ENCODE measurements at places on chromosomes 7 and 10. TPM values are rescaled to one million over a fixed set of nuclear protein-coding genes. Genes with fewer than 3 reads are reported as not detected.

- DNase-seq = no peak
These were observed 67.3 kb downstream of the AFAP1L2 start for GRCh38 chr10:114336823-114337509.

GRCh38 chr7:26054386-26054785 is 97.6 kb upstream of the NFE2L3 start:
- no peak for DNase-seq

DNA sequence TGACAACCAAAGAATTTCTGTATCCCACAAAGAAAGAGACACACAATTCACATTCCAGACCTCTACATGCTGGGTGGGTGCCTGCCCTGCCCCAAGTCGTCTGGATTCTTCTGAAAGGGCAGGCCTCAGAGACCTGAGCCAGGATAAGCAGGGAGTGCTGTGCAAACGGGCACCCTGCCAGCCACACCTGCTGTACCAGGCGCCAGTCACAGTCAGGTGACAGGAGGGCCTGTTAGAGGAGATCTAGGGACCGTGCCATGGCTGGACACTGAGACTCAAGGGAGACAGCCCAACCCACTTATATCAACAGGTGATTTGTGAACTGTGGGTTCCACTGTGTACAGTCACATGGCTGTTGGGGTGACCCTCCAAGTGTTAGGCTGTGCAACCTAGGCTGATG is 103.1 kb upstream of the AFAP1L2 start:
- no peak for DNase-seq

GRCh38 chr10:60410970-60411369 is 21.3 kb upstream of the ANK3 start:
- DNase-seq = no peak

DNA sequence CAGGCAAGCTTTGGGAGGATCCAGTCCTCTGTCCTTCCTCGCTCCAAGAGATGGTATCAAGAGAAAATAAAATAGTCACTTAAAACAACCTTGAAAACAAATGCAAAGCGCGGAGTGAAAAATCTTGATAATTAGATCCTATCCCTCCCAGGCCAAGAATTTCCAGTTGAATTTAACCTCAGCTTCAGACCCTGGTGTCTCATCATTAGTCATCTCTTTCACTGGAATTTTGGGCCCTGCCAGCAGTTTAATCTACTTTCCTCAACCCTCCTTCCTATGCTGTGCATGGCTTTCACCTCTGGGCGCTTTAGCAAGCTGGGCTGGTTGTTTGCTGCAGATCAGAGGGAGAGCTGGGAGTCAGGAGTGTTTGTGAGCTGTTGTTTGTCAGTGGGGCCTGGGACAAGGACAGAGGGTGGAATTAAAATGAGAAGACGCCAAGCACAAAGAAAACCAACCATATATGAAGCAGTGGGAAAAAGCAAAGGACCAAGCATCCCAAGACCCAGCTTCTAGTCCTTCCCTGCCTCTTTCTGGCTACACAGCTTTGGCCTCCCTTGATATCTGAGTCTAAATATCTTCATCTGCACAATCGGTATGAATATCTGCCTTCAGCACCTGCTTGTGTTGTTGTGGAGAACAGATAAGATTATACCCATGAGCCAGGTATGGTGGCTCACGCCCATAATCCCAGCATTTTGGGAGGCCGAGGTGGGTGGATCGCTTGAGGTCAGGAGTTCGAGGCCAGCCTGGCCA is 13.5 kb downstream of the MYOF start:
- no peak for DNase-seq

DNA sequence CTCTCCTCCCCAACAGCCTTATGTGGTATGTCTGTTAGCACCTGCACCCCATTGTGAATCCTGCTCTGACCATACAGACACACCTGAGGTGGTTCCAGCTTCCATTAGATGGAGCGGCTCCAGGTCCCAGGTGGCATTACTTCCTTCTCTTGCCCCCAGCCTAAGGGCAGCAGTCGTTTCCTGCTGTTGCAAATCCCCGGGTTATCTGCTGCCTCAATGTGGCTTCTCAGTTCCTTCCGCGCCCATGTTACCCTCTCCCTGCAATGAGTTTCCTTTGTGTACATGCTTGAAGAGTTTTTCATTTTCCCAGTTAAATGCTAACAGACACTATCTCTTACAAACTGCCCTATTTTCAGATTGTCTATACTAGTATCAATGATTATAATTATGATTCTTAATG is 62.8 kb upstream of the PRKCQ start:
- no peak for DNase-seq

DNA sequence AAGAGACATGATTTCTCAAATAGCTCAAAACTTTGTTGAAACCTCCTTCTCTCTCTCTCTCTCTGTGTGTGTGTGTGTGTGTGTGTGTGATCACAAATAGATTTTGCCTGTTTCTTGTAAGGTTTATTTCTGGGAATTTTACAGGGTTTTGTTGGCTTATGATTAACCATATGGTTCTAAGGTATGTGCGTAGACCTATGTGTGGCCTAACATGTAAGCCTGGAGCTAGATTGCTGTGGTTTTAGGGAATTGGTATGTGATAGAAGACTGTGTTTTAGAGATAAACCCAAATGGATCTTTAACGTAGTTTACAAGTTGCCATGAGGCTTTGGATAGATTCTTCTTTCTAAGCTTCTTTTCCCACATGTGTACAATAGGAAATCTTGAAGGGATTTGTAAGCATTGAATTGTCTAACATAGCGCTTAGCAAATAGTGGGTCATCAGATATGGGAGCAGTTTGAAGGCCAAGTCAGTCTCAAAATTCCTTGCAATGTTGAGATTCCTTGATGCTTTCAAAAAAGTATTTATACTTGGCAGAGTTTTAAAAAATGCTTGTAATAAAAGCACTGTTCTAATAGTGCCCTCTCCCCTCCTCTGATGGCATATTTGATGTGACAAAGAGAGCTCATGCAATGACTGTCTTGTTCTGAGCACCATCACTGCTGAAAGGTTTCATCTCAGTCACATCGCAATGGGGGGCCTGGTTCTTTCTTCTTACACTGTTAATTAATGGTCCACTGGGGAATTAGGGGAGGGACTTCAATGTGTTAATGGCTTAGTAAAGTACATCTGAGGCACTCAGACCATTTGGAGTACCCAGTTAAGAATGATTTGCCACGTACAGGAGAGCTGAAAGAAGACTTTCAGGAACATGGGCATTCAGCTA is 118.2 kb downstream of the SNX10 start:
- no peak for DNase-seq

- no peak for DNase-seq
These were observed 119.8 kb downstream of the SPAG6 start for GRCh38 chr10:22464966-22465629.

GRCh38 chr10:115167751-115168150 is 74.6 kb downstream of the ATRNL1 start:
- no peak for DNase-seq

DNA sequence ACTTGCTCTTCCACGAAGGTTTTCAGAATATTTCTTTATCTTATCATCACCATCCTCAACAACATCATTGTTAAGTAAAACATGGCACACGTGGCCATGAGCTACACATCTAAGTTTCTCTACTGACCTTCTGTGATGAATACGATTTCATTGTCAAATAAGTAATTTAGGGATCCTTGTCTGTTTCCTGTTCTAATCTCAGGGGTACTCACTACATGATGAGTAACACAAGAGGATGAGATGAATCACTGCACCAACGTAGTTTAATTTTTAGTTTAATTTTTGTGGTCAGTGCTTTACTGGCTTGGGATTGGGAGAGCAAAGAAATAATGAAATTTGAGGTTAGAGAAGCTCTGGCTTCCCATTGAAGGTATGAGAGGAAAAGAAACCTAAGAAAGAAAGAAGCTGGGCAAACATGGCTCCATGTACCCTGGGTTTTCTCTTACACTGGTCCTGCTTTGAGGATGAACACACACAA is 461.9 kb upstream of the KLF6 start:
- no peak for DNase-seq

- no peak for DNase-seq
These were observed 75.3 kb downstream of the JMJD1C start for GRCh38 chr10:63390521-63390920.

DNA sequence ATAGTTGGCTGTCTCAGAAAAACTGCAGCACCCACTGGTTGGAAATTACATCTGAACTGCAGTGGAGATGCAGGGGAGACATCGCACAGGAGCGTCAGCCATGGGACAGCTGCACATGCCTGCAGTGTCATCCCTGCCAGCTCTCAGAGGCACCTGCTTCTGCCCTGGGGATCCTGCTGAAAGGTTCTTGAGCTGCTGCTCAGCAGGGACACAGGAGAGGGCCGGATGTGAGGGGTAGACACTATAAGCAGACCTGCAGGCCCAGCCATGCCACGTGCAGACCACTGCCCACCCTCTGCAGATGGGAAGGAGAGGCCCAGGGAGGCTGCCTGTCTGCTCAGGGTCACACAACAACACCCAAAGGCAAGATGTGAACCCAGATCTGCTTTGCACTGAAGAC is 601.4 kb downstream of the DNAJB6 start:
- no peak for DNase-seq

DNA sequence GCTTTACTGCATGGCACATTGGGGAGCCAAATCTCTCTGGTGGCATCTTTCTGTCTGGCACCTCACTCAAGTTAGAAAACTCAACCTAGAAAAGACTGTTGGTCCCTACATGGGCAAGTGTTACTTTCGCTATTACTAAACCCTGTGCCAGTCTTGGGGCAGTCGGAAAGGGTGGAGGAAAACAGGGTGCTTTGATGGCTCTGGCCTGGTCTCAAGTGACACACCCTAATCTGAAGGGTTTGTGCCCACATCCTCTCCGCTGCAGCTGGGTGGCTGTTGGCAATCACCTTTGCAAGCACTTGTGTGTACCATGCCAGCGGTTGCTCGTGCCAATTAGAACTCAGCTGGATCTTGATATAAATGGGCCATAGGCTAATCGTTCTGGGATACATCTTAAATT is 159.8 kb upstream of the ITGB1 start:
- DNase-seq = no peak

DNA sequence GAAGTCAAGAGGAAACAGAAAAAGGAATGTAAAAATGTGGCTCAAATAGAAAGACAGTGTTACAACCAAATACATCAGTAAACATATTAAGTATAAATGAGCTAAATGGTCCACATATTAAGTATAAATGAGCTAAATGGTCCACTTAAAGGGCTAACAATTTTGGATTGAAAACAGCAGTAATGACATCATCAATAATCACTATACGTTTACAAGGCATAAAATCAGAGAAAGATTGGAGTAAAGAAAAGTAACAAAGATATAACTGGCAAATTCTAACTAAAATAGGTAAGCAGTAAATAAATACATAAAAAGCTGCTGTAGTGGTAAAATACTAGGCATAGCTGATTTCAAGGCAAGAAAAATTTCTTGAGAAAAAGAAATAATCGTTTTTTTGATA is 1298.4 kb upstream of the CELF2 start:
- DNase-seq = no peak

GRCh38 chr7:86706406-86706805 is 62.7 kb downstream of the GRM3 start:
- DNase-seq = no peak

- DNase-seq = no peak
These were observed 4.7 kb upstream of the DEPP1 start for GRCh38 chr10:44983066-44983894.

GRCh38 chr10:44295644-44296241 is 89.2 kb downstream of the CXCL12 start:
- no peak for DNase-seq

LEP gene
- not detected for total RNA-seq

NKX1-2 gene
- total RNA-seq = 0.47 TPM

UPK3BL2 gene
- total RNA-seq = 1.4 TPM

NSUN5 gene
- 13.9 TPM for total RNA-seq

FOXP2 gene
- 29.9 TPM for total RNA-seq

SPDYE2 gene
- total RNA-seq = not detected

MPLKIP gene
- 13.4 TPM for total RNA-seq

ATP5MK gene
- total RNA-seq = 121 TPM

MEOX2 gene
- 0.16 TPM for total RNA-seq

NOLC1 gene
- 32.4 TPM for total RNA-seq

IGFBP1 gene
- 0.31 TPM for total RNA-seq

Measured in occipital lobe (tissue), 3 donors.